ENCODE measurements at places on chromosomes 5 and 9. TPM values are rescaled to one million over a fixed set of nuclear protein-coding genes. Genes with fewer than 3 reads are reported as not detected.

- DNase-seq: peak; percentile 72
Measured at GRCh38 chr5:124660229-124661093, 86.0 kb downstream of the ZNF608 start.

- DNase-seq: no peak
Measured at GRCh38 chr9:134681061-134681661, 39.6 kb downstream of the COL5A1 start.

GRCh38 chr9:27203783-27204182 lies 93.2 kb downstream of the EQTN start:
- DNase-seq: no peak

The TMEM174 gene
- not detected for total RNA-seq

The CKMT2 gene
- total RNA-seq: 0.24 TPM

The GPR21 gene
- 3.1 TPM for total RNA-seq

- DNase-seq: no peak
Measured at GRCh38 chr9:79912318-79913070, 340.7 kb downstream of the TLE4 start.

GRCh38 chr9:125240649-125240999 lies 519 bp downstream of the HSPA5 start:
- DNase-seq: peak; percentile 12

The MARVELD2 gene
- 40.9 TPM for total RNA-seq
